ENCODE measurements at places on chromosomes 12 and 14. TPM values are rescaled to one million over a fixed set of nuclear protein-coding genes. Genes with fewer than 3 reads are reported as not detected.

ALG10 gene
- 8.5 TPM for total RNA-seq

CNTN1 gene
- total RNA-seq = 4.9 TPM

WNT1 gene
- total RNA-seq = not detected

APEX1 gene
- total RNA-seq = 46.0 TPM

ZNF740 gene
- 11.7 TPM for total RNA-seq

Data from M059J (cell line).